ENCODE measurements at places on chromosomes 2 and 18.

GRCh38 chr18:63297687-63298399 lies 21.7 kb downstream of the BCL2 start:
- no peak for DNase-seq

DNA sequence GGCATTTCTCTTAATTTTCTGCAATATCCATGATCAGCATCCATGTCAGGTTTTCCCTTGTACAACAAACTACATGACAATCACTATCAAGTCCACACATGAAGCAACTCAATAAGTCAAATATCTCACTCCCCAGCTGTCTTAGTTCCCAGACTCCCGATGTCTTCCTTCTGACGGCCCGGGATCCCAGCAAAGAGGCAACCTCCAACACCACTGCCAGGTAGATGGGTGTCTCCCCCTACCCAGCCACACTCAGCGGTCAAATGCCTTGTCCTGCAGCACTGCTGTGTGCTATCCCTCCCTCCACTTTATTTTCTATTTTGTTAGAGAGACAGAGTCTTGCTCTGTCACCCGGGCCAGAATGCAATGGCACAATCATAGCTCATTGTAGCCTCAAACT lies 23.3 kb downstream of the TRABD2A start:
- DNase-seq, result no peak

DNA sequence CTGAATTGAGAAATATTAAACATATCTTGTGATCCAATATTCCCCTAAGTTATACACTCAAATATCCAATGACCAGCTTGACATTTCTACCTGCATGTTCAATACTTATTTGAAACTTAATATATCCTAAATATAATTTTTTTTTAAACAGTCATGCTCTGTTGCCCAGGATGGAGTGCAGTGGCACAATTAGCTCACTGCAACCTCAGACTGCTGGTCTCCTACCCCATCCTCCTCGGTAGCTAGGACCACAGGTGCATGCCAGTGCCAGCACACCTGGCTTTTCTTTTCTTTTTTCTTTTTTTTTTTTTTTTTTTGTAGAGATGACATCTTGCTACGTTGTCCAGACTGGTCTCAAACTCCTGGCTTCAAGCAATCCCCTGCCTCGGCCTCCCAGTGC lies 4.2 kb downstream of the KYNU start:
- no peak for DNase-seq

DNA sequence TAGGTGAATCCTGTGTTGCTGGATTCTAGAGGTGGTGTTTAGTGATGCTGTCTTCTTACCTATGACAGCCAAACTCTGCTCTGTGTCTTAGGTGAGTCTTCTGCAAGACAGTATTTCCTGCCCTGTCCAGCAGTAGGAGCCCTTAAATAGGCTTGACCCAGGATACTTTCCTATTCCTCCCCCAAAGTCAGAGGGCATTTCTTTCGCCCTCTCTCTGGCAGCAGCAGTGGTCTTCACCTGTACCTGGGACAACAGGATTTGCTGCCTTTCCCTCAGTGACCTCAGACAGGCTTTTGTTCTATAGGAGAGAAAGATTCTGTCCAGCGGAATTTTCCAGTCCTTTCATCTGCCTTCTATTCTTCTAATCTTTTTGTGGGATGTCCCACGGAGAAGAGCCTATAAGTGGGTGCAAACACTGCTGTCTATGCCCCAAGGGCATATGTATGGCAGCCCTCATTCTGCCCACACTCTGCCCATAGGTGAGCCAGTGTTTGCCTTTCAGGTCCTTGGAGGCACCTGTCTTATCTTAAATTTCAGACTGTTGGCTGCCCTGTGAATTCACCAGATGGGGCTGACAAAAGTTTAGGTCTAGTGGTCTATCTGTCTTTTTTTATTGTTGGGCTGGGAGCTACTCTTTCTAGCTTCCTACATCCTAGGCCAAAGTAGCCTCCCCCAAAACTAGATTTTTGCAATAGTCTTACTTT lies 177.3 kb upstream of the SPOPL start:
- no peak for DNase-seq

DNA sequence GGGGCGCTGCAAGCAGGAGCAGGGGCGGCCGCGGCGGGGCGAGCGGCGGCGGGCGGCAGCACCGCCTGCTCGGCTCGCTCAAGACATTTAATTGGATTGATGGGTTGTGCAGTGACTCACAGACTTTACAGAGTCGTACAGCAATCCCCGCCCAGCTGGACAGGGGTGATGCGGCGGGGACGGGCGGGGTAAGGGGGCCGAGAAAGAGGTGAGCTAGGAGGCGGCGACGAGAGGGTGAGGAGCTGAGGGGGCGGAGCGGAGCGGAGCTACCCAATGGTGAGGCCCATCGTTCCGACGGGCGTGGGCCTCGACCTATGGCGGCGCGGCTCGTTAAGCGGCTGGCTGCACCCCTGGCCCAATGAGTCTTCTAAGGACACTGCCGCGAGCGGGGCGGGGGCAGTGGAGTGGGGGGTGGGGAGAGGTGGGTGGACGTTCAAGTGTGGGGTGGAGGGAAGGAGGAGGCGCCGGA lies 97.1 kb upstream of the SERTAD2 start:
- DNase-seq, result peak; percentile 98

GRCh38 chr2:6368281-6368680 lies 497.4 kb downstream of the CMPK2 start:
- DNase-seq, result no peak

- DNase-seq, result no peak
Measured at GRCh38 chr2:239687441-239687840, 286.6 kb upstream of the HDAC4 start.

DNA sequence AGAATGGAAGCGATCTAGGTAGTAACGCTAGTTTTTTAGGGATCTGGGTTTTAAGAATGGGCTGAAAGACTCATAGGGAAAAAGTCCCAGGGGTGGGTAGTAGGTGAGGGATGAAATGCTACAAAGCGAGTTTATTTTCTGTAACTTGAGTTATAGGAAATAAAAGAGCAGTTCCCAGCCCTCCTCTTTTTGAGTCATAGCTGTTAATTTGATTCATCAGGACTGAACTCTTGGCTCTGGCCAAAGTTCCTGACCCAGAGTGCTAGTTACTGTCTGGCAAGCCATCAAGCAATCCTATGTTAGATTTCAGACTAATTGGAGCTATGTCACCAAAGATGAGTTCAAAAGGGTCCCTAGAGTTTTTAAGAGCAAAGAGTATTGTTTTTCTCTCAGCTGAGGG lies 17.4 kb upstream of the NOSTRIN start:
- no peak for DNase-seq

DNA sequence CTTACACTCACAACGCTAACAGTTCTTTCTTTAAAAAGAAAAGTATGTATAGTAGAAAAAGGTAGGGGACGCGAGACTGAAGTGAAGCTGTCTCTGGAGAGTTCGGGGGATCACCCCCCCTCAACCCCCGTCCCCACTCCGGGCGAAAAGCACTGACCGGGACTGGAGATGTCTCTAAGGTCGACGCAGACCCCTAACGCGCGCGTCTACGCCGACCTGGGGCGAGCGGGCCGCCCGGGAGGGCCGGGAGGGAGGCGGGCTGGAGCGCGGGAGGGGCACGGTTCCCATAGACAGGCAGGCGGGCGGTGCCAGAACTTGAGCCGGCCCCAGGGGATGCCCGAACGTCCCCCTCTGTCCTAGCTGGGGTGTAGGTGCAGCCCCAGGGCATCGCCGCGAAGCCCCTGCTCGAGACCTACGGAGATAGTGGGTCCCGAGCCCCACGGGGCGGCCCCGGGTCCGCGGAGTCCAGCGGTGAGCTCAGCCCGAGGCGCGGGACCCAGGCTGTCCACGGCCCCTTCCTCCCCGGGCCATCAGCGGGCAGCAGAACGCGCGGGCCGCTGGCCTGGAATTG lies 82.2 kb downstream of the CHRNA1 start:
- DNase-seq, result no peak

- no peak for DNase-seq
Measured at GRCh38 chr2:29575370-29575890, 346.0 kb downstream of the ALK start.

DNA sequence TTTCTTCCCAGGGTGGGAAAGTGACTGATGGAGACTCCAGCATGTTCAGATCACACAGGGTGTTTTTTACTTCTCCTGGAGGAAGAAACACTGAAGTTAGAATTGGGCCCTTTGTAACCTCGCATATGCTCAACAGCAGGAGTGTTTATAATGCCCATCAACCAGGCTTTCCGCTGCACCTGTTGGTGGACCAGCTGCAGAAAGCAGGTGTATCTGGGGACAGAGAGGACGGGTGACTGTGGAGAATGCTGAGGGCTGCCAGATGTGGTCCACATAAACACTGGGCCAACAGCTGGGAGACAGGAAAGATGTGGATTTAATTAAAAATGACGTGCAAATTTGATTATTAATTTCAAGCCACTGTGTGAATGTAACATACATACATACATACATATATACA lies 335.5 kb upstream of the SPRED2 start:
- DNase-seq, result no peak

DNA sequence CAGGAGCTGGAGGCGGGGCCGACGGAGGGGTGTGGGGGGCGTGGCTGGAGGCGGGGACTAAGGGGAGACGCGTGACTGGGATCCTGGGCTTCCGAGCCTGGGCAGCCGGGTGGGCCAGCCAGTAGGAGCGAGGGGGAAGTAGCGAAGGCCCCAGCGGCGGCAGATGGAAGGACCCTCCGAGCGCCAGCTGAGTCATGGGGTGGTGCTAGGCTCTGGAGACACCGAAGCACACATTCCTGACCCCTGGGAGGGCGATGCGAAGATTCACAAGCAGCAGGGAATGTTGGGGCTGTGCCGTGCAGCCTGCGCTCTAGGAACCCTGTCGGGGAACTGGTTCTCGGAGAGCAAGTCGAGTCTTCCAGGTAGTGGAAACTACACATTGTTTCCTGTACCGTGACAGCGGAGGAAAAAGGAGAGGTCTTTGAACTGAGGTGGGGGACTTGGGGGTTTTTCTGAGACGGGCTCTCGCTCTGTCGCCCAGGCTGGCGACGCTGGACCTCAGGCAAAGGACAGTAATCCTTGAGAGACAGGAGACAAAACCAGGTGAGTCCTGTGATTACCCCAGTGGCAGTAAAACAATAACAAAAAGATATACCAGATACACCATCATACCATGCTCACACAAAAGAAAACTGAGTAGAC lies 650 bp upstream of the AFG3L2 start:
- DNase-seq, result no peak

DNA sequence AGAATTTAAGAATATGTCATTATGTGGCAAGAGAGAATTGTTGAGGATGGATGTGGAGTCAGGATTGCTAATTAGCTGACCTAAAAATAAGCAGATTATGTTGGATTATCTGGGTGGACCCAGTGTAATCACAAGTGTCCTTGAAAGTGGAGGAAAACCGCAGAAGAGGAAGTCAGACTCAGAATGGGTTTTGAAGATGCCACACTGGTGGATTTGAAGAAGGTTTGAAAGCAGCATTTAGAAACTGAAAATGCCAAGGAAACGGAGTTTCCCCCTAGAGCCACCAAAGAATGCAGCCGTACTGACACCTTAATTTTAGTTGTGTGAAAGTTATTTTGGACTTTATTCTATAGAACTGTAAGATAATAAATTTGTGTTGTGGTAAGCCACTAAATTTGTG lies 41.6 kb upstream of the DPP10 start:
- DNase-seq, result no peak

DNA sequence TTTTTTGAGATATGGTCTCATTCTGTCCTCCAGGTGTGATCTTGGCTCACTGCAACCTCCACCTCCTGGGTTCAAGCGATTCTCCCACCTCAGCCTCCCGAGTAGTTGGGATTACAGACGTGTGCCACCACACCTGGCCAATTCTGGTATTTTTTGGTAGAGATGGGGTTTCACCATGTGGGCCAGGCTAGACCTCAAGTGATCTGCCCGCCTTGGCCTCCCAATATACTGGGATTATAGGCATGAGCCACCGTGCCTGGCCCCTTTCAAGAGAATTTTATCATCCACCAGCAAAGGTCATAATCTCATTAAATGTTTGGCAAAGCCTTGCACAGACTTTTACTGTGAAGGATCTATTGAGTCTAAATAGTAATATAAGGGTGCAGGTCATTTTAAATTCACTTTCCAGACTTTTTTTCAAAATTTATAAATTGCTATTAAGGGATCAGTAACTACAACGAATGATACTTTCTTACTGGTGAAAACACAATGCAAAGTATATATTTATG lies 2.5 kb downstream of the HADHA start:
- no peak for DNase-seq

GRCh38 chr2:60533101-60534051 lies 20.1 kb downstream of the BCL11A start:
- DNase-seq, result no peak

GRCh38 chr2:129165006-129165405 lies 814.5 kb upstream of the RAB6C start:
- no peak for DNase-seq

DNA sequence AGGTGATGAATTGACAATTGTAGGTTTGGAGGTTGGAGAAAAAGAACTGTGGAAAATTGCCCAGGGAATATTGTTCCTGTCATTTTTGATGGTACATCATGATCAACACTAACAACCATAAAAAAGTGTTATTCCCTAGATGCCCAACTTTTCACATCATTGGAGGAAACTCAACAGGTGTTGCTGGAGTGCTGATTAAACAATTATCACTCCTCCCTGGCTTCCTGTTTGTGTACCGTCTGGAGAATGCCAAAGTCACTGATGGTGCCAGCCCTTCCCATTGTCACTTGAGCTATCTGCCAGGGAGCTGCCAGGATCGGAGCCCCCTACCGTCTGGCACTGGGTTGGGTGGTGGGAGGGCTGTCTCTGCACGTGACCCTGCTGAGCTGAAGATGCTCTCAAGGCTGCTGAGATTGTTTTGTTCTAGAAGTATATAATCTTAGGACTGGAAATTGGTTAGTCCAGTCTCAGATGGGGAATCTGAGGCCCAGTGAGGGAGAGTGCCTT lies 156.9 kb downstream of the PRKCE start:
- DNase-seq, result no peak

GRCh38 chr2:240433973-240434727 lies 1.3 kb upstream of the GPC1 start:
- peak; percentile 54 for DNase-seq

DNA sequence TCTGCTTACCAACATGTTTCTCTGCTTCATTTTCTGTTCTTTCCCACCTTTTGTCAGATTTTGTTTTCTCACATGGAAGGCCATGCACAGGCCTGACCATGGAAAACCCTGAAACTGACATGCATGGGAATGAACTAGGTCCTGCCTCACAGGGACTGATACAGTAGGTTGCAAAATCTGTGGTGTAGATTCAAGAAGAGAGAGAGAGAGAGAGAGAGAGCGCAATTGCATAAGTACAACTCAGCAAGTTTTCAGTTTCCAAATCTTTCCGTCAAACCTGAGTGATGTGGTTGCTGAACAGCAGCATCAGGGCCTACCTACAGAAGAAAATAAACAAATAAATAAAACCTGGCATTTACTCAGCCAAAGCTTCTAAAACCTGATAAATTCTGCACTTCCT lies 87.5 kb upstream of the RNF152 start:
- no peak for DNase-seq

GRCh38 chr18:73952296-73952946 lies 195.2 kb downstream of the FBXO15 start:
- DNase-seq, result no peak
